ENCODE measurements at places on chromosomes 3 and 15.

DNA sequence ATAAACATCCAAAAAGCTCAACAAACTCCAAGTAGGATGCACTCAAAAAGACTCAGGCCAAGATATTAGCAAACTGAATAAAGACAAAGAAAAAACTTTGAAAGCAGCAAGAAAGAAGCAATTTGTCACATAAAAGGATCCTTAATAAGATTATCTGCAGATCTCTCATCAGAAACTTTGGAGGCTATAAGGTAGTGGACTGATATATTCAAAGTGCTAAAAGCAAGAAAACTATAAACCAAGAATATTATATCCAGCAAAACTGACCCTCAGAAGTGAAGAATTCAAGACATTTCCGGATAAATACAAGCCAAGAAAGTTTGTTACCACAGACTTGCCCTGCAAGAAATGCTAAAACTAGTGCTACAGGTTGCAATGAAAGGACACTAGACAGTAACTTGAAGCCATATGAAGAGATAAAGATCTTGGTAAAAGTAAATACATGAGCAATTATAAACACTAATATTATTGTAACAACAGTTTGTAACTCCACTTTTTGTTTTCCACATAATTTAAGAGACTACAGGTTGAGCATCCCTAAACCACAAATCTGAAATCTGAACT lies 23.6 kb downstream of the C3orf33 start:
- no peak for DNase-seq

GRCh38 chr3:123105201-123106189 lies 38.7 kb downstream of the PDIA5 start:
- no peak for DNase-seq

DNA sequence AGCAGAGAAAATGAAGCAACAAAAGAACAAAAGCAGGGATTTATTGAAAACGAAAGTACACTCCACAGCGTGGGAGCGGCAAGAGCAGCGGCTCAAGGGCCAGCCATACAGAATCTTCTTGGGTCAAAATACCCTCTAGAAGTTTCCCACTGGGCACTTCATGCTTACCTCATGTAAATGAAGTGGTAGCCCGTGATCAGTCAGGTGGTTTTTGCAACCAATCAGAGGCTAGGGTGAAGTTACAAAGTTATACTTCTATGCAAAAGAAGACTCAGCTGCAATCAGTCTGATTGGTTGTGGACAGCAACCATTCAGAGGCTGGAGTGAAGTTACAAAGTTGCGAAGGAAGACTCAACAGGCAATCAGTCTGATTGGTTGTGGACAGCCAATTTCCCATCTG lies 37.8 kb upstream of the TRH start:
- no peak for DNase-seq

- no peak for DNase-seq
Measured at GRCh38 chr15:60086681-60087429, 82.7 kb downstream of the FOXB1 start.

GRCh38 chr15:89633585-89633984 lies 21.7 kb downstream of the KIF7 start:
- DNase-seq: no peak

DNA sequence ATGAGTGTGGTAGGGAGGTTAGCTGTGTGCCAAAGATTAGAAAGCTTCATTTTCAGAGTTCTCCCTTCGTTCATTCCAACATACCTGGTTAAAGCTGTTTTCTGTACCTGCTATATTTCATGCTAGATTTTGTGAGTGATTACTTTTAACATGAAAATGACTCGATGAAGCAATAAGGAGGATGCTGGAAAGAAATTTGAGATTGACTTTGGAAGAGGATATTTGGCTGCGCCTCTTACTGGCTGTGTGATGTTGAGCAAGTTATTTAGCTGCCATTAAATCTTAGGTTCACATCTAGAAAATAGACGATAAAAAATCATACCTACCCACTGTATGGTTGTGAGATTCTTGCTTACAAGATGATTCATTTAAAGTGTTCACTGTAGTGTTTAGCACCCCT lies 288.7 kb downstream of the ZIC4 start:
- DNase-seq: no peak

- no peak for DNase-seq
Measured at GRCh38 chr15:79954661-79955060, 16.3 kb downstream of the BCL2A1 start.
